ENCODE measurements at places on chromosomes 7 and 10.

- DNase-seq: peak; percentile 42
Observed at GRCh38 chr7:135645296-135645904, 16.9 kb upstream of the STMP1 start.

- no peak for DNase-seq
Observed at GRCh38 chr10:60298408-60299389, 91.0 kb downstream of the ANK3 start.

- no peak for DNase-seq
Observed at GRCh38 chr7:69596723-69597277, 1.5 kb upstream of the AUTS2 start.

- peak; percentile 28 for DNase-seq
Observed at GRCh38 chr7:194252-195009, 2.1 kb downstream of the FAM20C start.

- DNase-seq: peak; percentile 77
Observed at GRCh38 chr10:129102906-129103693, 363.9 kb upstream of the MGMT start.

DNA sequence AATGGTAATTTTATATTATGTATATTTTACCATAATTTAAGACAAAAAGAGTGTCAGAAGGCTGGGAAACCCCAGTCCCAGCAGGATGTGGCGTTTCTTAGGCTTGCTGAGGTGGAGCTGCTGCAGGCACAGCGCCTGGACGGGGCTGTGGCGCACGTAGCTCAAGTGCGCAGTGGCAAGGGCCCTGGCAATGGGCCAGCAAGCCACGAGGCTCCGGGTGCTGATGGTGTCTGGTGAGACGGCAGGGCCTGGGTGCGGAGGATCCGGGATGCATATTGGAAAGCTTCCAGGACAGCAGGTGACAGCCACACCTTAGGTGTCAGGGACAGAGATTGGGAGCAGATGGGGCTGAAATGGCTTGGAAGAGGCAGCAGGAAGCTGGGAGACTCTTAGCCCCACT lies 37.2 kb downstream of the CLEC2L start:
- DNase-seq: no peak

DNA sequence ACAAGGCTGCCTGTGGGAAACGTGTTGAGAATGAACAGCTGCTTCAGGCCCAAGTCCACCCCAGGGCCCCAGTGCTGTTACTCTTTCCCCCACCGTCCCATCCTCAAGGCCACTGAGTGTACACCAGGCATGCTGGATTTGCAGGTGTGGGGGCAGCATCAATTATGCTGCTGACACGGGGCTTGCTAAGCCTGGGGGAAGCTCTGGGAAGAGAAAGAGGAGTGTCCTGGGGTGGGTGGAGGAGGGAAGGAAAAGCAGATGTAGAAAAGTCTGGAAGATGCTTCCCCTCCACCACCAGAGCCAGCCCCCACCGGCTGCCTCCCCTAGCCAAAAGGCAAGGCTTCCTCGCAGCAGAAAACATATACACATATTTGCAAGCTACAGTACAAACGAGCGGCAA lies 153.9 kb downstream of the CDH23 start:
- no peak for DNase-seq

DNA sequence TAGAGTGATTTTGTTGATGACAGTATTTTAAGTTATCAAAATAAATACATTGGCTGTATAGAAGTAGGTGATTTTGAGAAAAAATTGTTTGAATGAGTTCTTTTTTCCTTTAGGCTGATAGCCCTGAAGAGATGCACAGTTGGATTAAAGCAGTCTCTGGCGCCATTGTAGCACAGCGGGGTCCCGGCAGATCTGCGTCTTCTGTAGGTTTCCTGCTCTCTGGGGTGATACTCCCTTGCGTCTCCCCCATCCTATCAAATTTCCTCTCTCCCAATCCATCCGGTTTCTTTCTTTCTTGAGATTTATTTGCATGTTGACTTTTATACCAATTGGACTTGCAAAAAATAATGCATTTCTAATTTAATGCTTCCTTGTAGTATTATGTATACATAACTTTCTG lies 27.6 kb upstream of the ARMS2 start:
- DNase-seq: no peak

DNA sequence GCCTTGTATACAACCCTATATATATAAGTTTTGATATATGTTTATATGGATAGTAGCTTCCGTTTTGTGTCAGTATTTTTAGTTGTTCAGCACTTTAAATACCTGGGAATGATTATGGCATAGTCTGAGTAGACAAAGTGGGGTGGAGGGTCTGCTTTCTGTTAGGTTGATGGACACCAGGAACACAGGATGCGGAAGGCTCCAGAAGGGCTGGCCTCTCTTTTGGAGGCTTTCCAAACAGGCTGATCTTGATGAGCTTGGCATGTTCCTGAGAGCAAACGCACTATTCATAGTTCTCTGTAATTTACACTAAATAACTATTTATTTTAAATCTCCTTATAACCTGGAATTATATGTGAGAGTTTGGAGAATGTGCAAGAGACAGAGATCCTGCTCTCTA lies 12.7 kb downstream of the AKR1E2 start:
- DNase-seq: no peak

DNA sequence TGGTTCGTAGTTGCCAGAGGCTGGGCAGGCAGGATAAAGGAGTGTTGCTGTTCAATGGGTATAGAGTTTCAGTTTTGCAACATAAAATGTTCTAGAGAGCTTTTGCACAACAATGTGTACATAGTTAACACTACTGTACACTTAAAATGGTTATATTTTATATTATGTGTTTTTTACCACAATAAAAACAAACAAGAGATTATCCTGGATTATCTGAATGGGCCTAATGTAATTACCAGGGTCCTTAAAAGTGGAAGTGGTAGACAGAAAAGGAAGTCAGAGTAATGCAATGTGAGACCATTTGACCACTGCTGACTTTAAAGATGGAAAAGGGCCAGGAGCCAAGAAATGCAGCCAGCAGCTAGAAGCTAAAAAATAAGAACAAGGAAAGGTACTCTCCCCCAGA lies 159.7 kb downstream of the SGMS1 start:
- DNase-seq: no peak

DNA sequence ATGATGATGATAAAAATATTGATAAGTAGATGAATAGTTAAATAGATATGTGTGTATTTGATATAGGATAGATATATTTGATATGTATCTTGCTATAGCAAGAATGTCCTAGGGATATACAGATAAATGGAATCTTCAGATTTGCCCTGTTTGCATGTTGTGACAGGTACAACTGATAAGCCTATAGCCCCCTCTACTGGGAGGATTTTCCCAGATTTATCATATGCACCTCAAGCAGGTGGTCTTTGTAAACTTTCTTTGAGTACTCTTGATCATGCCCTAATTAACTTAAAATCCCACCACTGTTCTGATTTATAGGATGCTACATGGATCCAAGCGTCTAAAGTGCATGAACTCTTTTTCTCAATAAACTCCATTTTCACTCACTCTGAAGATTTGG lies 1050.7 kb downstream of the SORCS3 start:
- no peak for DNase-seq

GRCh38 chr10:4004144-4004543 lies 219.1 kb upstream of the KLF6 start:
- DNase-seq: no peak

GRCh38 chr7:86965727-86966120 lies 93.7 kb downstream of the ELAPOR2 start:
- DNase-seq: no peak

- DNase-seq: no peak
Observed at GRCh38 chr10:20006169-20006870, 190.1 kb downstream of the PLXDC2 start.
